ENCODE measurements at places on chromosomes 5 and 9.

GRCh38 chr5:79149433-79149832, 37.8 kb downstream of the BHMT start:
- DNase-seq, result no peak

DNA sequence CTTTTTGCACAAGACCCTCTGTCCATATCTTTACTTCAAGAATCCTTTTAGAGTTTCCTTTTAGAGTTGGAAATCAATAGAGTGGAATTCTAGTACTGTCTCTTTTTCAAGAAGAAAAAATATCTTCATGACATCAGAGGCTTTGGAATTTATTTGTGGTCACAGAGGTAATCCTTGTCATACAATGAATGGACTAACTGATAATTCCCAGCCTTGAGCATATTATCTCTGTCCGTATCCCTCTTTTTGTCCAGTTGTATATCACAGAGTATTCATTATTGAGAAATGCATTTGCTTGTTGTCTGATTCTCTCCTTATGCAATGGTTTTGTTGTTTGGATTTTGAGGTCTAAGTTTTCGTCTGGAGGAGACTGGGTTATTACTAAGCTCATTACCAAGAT, 82.0 kb upstream of the HAPLN1 start:
- DNase-seq, result no peak

GRCh38 chr9:129236441-129237145, 58.5 kb upstream of the IER5L start:
- DNase-seq, result no peak

DNA sequence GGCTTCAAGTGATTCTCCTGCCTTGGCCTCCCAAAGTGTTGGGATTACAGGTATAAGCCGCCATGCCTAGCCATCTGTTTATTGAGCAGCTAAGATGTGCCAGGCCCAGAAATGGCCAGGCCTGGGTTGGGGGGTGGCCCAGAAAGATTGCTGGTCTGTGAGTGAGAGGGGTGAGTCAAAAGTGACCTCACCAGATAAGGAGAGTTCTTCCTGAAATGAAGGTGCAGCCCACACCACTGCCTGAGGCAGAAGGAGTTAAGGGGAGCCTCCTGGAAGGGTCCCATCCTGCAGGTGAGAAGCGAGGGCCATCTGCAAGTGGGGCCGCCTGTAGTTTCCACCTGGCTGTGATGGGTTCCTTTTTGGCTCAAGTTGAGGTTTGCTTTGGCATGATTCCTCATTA, 96.9 kb upstream of the KLF4 start:
- no peak for DNase-seq

DNA sequence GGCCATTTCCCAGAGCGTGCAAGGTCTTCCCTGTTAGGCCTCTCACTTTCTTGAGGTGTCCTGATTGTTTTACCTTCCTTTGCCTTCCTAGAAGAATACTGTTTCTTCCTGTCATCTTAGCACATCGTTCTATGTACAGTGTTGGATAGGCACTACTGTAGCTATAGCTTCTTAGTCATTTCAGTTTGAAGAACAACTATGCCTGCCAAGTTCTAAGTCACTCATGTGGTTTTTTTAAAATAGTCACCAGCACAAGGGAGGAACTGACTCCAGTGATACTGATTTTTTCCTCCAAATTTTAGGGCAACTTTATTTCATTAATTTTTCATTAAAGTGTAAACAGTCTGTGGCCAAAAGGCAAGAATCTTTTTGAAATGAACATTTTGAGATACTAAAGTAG, 122.4 kb upstream of the NR5A1 start:
- DNase-seq, result no peak

DNA sequence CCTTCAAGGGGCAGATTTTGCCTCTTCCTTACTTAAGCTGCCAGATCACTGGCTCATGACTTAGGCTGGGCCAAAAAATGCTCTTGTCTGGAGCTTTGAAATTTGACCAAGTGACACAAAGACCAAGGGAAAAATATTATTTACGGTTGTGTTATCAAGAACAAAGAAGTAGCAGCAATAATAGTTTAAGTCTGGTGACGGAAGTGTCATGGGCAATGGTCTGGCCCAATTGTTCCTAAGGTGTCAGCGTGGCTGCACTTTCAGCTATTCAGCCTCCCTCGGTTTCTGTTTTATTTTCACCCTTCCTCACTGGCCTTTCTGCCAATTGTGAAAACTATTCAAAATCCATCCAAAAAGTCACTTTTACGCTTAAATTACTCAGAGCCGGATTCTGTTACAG, 185.3 kb downstream of the CDH18 start:
- no peak for DNase-seq

DNA sequence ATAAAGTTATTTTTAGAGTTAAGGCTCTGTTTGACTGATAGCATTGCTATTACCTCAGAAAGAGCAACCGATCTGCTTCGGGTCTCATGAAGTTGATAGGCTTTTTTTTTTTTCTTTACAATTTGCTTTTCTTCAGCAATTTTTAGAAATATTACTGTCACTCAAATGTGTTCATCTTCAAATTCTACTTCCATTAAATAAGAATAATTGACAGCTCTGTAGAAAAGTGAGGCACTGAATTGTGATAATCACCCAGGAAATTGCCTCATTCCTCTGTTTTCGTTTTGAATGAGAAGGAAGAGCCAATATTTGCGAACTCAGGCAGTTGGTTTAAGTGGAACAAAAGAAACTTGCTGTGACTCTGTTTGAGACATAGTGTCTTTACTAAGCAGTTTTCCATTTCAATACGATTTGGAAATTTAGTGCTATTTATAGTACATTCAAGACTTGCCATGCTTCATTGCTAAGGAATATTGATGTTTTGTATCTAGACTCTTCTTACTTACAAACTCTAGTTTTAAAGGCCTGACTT, 700.5 kb upstream of the CDH10 start:
- no peak for DNase-seq

GRCh38 chr5:5586721-5587120, 164.2 kb downstream of the ICE1 start:
- DNase-seq, result no peak

DNA sequence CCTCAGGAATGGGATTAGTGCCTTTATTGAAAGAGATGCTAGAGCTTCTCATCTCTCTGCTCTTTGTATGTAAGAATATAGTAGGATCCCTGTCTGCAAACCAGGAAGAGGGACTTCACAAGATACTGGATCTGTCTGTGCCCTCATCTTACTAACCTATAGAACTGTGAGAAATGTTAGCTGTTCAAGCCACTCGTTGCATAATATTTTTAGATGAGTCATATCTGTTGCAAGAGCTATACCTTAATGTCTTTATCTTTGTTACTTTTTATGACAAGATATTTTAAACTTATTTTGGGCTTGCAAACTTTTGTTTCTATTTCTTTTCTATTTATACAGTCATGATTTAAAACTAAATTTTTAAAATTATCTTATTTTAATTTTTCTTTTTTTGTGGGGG, 1296.8 kb upstream of the CDH6 start:
- no peak for DNase-seq

DNA sequence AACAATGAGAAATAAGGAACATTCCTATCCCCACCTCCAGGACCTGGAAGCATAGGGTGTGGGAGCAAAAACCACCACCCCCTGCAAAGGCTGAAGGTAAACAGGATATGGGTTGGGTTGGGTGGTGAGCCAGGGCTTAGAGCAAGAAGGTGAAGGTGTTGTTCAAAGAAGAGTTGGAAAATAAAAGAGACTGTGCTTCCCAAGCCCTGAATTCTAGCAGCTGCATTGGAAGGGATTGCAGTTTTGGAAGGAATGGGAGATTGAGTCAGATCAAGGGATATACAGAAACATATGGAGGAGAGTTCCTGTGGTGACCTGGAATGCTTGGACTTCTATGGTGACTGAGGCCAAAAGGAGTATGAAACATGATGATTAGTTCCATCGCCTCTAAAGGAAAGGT, 24.7 kb upstream of the MTAP start:
- no peak for DNase-seq

GRCh38 chr5:67115246-67115645, 81.4 kb downstream of the CD180 start:
- no peak for DNase-seq

DNA sequence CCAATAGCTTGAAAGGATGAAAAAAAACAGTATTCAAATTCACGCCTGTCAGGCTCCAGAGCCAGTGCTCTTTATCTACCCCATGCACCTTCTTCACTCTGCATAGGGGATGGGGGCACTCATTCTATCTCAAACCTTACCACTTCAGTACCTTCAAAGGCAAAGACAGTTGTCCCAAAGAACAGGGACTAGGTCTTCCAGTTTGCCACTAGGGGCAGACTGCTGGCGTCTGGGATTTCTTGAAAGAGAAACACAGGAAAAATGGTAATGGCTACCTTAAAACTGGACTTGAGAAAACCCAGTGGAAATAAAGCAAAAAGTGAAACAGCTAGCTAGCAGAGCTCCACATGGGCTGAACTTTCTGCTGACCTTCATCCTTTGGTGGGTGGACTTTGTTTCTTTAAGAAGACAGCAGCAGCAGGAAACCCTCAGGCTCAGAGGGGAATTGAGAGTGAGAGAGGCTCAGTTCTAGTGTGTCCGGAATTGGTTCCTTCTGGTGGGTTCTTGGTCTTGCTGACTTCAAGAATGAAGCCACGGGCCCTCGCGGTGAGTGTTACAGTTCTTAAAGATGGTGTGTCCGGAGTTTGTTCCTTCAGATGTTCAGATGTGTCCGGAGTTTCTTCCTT, 41.0 kb upstream of the SLC36A1 start:
- DNase-seq, result no peak

GRCh38 chr9:127318651-127319167, 54.1 kb downstream of the GARNL3 start:
- no peak for DNase-seq

- DNase-seq, result no peak
Measured at GRCh38 chr5:2139478-2139877, 256.8 kb upstream of the IRX4 start.

DNA sequence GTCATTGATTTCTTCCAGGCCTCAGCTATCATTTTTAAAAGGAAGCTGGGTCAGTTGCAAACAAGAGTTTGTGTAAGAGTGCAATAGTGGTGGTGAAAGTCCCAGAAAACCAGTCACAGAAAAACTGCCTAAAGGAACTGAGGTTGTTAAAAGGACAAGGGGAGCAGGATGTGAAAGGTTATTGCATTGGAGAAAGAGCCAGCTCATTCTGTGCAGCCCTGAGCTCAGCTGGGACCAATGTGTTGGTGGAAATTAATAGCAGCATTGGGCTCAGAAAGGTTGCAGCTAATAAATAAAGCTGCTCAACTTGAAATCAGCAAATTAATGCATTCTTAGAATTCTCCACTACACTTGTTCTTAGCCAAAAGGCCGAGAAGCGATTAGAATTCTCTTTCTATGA, 34.9 kb downstream of the NREP start:
- no peak for DNase-seq

GRCh38 chr5:66353186-66353585, 209.1 kb downstream of the SREK1 start:
- DNase-seq, result no peak

GRCh38 chr9:71308454-71308853, 187.0 kb upstream of the TRPM3 start:
- no peak for DNase-seq

DNA sequence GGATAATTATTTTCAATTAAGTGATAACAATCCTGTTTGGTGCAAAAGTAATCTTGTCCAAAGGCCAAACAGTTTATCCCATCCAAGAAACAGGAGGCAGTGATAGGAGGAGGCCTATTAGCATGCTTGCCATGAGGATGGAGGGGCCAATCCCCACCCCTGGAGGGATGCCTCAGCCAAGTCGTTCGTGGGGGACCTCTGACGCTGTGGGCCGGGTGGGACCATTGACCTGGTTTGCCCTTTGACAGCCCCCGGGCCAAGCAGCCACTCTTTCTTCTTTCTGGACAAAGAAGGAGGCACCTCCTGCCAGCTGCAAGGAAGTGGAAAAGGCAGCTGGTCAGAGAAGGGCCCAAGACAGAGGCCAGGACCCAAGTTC, 39.5 kb upstream of the GRHPR start:
- DNase-seq, result no peak

DNA sequence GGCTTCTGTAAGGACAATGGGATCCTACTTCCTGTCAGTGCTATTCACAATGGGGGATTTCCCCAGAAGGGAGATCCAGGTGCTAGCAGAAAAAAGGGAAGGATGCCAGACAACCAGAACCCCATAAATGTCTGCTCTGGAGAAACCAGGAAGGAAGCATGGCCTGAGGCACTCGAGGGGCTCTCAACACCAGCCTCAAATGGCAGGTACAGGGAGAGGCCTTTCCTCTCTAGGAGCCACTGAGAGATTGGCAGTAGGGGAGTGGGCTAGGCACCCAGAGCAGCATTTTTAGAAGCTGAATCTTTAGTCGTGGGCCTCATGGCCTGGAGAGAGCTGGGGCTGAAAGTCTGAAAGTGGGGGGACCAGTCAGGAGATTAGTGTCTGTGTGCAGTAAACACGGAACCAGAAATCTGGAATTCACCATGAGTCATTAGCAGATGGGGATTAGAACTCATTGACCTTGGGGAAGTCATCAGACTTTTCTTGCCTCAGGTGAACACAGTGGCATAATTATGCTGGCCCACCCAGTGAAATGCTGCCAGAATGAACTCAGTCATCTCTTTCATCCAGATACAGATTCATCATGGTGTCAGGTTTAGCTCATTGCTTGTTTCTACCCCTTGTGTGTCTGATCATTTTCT, 28.3 kb downstream of the ARHGEF28 start:
- no peak for DNase-seq

DNA sequence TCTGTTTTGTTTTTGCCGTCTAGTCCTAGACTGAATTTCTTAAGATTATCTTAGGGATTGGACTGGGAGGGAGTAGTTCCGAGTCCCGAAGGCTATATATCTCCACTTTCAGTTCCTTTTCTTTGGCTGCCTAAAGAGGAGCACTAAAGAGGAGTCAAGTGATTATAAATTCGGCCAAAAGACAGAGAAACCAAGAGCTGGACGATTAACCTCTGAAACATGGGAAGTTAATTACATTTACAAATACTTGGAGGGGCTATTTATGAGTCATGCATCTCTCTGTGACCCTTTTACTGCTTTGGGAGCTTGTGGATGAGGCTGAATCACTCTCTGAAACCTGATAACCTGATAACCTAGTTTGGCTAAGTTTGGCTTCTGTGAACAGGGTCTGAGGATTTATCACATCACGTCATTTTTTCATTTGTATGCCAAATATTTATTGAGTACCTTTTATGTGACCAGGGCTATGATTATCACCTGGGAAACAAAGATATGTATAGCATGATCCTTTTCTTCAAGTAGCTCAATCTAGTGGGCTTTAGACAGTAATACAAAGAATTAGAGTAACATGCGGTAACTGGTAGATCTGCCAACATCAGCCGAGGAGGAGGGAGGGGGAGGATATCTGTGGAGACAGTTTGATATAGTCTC, 180.9 kb downstream of the CD180 start:
- DNase-seq, result no peak

DNA sequence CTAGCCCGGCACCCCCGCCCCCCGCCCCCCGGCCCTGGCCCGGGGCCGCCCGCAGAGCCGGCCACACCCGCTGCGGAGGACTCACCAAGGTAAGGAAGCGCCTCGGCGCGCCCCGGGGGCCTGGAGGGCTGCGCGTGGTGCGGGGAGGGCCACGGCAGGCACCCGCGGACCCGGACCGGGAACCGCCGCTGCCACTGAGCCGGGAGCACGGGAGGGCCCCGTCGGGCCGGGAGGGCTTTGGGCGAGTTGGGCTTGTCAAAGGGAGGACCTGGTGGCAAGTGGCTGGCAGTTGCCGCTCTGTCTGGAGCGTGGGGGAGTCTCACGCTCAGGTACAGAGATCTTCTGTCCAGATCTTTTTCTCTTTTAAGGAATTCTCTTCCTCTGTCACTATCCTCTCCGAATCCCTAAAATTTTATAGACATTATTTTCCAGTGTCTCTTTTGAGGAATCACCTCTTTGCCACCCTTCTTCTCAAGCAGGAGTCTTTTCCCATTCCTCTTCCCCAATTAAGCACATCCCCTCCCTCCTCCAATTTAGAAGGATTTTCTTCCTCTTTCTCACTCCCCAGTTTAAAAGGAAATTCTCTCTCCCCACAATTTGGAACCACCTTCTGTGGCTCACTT, 11.3 kb upstream of the LHX2 start:
- DNase-seq, result no peak
